ENCODE measurements at places on chromosomes 1 and 21.

- no peak for DNase-seq
Measured at GRCh38 chr1:31399976-31400375, 13.0 kb upstream of the SERINC2 start.

GRCh38 chr1:200099040-200099439 is 71.5 kb downstream of the NR5A2 start:
- DNase-seq = no peak

DNA sequence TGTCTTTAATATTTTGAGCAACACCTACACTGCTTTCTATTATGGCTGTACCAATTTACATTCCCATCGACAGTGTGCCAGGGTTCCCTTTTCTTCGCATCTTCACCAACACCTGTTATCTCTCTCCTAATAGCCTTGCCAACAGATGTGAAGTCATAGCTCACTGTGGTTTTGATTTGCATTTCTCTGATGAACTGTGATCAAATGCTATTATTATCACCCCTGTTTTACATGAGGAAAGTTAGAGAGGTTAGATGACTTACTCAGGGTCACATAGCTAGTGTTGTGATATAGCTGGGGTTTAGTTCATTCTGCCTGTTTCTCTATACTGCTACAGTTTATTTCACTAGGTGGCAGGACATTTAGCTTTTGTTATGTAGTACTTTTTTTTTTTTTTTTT is 204.1 kb downstream of the FMN2 start:
- no peak for DNase-seq

DNA sequence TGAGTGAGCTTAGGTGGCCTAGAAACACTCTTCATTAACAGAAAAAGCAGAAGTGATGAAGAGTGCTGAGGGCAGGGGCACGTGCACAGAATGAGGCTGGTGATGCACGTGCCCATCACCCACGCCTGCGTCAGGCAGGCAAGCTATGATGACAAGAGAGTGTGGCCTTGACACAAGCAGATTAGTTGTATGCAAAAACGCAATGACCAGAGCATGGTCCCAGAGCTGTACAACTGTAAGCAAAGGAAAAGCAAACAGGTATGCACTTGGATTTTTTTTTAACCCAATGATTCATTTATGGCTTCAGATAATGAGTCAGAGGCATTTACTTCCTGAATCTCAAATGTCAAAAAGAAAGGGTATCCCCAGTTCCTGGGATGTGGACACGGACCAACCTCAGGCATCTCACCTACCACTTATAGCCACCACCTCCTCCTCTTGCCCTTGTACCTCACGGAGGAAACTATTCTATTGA is 9.1 kb upstream of the TMEM61 start:
- no peak for DNase-seq

DNA sequence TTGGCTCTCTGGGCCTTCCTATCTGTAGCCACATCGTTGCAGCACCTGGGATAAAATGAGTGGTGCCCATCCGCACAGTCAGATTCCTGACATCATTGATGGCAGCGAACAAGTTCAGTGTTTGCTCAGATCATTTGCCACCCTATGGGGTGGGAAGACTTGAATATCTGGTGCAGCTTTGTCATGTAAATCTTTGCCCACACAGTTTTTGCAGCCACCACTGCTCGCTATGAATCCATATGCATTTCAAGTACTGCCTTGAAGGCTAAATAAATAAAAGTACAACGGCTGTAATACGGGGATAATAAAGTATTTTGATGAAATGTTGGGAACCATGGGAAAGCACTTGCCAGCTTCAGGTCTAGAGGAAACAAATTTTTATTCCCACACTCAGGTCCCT is 56.3 kb upstream of the COA6 start:
- peak; percentile 25 for DNase-seq

GRCh38 chr1:151563376-151563775 is 23.3 kb downstream of the TUFT1 start:
- no peak for DNase-seq

DNA sequence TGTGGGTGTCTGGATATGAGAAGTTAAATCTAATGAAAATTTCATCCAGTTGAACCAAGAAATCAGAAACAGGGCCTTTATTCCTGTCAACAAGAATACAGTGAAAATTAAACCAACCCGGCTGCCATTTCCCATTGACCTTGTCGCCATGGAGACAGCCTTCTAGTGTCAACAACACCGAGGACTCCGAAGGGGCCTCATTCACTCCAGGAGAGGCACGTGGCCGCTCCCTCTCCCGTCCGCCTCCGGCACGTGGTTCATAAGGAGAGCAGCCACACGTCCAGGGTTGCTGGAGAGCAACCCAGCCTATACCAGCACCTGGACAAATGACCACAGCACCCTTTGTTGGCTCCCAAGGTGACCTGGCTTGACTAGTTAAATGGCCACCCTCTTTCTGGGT is 120.3 kb upstream of the VAMP3 start:
- peak; percentile 68 for DNase-seq

- DNase-seq = peak; percentile 76
Measured at GRCh38 chr1:243345205-243345604, 89.4 kb downstream of the SDCCAG8 start.
